ENCODE measurements at places on chromosomes 6 and 20.

DNA sequence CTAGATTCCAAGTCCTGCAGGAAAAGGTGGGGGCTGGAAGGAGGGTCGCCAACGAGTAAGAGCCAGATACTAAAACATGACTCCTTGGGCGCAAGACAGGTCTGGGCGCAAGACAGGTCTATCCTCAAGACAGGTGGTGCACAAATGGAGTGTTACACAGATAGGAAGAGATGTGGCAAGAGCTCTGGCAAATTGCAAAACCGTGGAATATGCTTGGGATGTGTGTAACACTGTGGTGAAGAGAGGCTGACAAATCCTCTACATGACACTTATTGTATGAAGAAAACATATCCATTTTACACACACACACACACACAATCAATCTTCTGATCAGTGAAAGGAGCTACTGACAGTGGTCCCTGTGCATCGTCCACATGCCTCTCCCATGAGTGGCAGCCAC is 77.6 kb downstream of the TBC1D7 start:
- DNase-seq: no peak

GRCh38 chr6:18021166-18021850 is 33.9 kb upstream of the KIF13A start:
- no peak for DNase-seq

GRCh38 chr6:112153926-112154607 is 66.7 kb downstream of the FAM229B start:
- peak; percentile 64 for DNase-seq

DNA sequence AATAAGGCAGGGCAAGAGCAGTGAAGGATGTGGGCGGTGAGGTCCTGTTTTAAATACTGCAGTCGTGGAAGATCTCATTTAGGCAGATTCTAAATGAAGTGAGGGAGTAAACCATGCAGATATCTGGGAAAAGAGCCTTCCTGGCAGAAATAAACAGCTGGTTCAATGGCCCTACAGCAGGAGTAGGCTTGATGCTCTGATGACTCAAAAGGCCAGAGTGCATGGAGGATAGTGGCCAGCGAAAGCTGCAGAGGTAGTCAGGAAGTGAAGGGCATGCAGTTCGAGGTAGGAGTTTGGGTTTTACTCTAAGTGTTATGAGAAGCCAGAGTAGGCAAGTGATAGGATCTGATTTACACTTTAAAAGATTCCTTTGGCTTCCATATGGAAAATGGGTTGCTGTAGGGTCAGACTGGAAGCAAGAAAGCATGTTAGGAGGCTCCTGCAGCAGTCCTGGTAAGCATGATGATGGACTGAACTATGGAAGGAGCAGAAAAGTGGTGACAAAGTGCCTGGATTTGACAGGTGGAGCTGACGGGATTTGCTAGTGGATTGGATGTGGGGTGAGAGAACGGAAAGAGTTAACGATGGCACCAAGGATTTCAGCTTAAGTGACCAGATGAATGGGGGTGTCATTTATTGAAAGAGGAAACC is 150.0 kb downstream of the GJA10 start:
- DNase-seq: no peak
